ENCODE measurements at places on chromosomes 4 and X.

GRCh38 chr4:89757154-89757719 lies 79.7 kb downstream of the SNCA start:
- DNase-seq: no peak

GRCh38 chr4:158906073-158906472 lies 137.2 kb downstream of the FNIP2 start:
- DNase-seq: no peak

DNA sequence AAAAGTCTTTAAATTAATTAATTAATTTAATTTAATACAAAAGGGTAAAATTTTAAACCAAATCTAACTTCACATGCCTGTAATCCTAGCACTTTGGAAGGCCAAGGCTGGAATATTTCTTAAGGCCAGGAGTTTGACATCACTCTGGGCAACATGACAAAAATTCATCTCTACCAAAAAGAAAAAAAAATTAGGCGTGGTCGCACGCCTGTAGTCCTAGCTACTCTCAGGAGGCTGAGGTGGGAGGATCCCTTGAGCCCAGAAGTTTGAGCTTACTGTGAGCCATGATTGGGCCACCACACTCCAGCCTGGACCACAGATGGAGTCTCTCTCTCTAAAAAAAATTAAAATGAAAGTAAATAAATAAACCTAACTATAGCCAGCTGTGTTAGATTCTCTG lies 39.2 kb upstream of the ANTXR2 start:
- DNase-seq: no peak

DNA sequence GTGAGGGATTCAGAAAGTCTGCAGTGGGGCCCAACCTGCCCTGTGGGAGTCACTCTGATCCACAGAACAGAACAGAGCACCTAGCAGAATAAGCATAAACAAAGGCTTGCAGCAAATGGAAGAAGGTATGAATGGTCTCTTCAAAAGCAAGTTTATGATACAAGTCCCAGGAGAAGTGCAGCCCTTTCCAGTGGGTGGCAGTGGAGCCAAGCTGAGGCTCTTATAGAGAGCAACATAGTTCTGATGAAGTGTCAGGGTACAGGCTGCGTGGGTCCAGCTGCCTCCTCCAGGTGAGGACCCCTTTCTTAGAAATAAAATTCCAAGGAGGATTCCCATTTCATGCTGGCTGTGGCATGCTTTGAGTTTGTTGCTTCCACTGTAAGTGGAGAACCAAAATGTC lies 88.8 kb upstream of the PAK3 start:
- DNase-seq: no peak

DNA sequence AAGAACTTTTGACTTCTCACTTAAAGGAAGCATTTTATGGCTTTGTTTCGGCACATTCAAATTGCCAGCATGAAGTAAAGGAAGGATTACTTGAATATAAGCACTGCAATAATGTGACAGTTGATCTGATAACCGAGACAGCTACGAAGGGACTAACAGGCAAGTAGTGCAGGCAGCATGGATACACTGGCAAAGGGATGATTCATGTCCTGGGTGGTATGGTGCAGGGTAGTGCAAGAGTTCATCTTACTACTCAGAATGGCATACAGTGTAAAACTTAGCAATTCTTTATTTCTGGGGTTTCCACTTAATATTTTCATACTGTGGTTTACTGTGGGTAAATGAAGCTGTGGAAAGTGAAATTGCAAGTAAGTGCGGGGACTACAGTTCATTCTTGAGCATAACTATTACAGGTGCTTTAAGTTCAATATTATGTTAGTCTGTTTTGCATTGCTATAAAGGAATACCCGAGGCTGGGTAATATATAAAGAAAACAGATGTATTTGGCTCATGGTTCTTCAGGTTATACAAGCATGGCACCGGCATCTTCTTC lies 611.8 kb downstream of the SPOCK3 start:
- no peak for DNase-seq

DNA sequence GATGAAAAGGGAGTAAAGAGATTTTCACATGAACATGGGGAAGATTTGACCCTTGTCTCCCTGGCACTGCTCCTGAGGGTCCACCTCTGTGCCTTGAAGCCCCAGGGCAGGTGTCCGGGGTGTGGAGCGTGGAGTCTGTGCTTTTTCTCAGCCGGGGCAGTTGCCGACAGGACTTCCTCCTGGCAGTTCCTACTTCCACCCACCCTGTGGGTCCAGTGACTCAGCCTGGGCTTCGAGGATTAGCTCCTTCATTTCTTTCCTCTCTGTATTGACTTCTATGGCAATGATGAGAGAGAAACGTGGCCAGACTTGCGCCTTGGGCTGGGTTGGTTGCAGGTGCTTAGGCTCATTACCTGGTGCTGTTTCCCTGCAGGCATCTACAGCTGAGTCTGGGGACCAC lies 35.9 kb upstream of the CLCN4 start:
- DNase-seq: no peak

- no peak for DNase-seq
Observed at GRCh38 chrX:19886883-19887531, 393 bp downstream of the SH3KBP1 start.

DNA sequence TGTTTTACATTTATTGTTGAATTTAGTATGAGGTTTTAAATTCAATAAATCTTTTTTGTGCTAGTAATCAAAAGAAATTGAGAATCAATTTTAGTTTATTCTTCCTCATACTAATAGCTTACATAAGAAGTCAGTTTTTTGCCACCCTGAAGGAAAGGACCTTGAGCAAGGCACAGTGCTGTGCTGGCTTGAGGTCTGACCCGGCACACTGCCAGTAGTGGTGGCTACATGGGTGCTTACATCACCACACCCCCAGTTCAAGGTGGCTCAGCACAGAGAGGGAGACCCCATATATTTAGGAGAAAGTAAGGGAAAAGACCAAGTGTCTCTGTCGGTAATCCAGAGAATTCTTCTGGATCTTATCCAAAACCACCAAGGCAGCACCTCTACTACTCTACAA lies 86.0 kb upstream of the LANCL3 start:
- DNase-seq: no peak

DNA sequence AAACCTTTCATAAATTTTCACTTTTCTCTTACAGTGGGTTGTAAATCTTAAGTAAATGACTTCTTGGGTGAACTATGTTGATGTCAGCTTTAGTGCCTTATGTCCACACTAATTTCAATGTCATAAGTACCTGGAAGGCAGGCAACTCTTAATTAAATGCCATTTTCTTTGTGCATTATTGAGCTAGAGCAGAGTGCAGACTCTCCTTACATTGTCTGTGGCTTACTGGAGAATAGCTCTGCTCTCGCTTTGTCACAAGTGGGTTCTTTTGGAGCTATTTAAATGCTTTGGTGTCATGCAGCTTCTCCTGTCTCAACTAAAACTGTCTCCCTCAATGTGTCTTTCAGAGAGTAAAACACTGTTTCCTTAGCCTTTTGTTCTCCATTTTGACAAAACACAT lies 411.6 kb downstream of the STIM2 start:
- no peak for DNase-seq

DNA sequence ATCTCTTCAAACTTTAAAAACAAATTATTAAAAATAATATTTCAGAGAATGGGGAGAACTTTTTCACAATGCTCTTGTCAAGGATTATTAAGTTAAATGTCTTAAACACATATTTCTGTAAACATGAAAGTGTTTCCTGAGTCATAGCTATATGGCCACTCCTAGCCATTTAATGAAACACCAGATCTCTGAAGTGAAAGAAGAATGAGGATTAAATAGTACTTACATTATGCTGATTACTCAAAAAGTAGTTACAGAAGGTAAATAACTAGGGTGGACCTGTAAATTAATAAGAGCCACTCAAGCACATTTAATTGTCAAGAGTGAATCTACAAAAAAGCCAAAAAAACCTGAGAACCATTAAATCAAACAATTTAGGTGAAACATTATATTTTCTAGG lies 57.6 kb upstream of the GALNT7 start:
- no peak for DNase-seq

DNA sequence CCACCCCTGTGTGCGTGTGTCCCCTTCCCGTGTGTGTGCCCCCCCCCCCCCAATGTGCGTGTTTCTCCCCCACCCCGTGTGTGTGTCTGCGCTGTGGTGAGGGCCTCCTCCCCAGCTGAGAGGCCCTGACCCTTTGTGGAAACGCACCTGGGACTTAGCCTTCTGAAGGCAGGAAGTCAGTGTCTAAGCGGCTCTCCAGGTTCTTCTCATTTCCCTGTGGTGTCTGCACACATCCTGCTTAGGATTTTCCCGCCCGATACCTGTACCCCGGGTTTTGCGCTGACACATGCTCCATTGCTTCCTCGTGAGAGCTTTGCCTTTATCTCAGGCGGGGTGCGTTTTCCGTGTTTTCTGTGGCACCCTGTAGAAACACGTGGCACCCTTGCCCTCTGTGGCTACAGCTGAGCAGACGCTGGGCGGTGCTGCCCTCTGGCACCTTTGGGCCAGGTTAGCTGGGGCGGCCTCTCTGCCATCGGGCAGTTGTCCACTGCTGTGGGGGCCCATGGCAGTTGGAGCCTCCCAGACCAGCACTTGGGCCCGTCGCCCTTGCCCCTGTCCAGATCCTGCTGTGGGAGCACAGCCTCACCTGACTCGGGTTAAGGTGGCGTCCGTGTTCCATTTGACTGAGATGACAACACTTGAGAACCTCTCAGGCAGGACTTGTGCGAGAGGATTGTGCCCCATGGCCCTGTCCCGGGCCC lies 26.3 kb downstream of the MAEA start:
- DNase-seq: no peak

GRCh38 chr4:20305976-20306375 lies 54.3 kb downstream of the SLIT2 start:
- peak; percentile 7 for DNase-seq

DNA sequence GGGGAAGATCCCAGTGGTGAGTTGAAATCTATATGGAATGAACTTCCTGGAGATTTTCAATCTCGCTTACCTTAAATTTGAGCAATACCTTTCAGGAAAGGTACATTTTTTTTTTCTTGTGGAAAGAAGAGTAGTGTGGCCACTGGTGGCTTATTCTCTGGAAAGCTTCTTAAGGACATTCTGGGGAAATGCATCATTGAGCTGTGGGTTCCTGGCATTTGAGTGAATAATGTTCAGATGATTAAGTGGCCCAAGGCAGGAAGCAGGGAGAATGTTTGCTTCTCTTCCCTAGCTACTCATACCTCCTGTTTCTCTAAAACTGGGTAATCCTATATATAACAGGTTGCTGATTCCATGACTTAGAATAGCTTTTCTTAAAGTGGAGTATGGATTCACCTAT lies 31.8 kb downstream of the STAG2 start:
- DNase-seq: no peak

- no peak for DNase-seq
Observed at GRCh38 chr4:152352215-152352614, 183.7 kb downstream of the FBXW7 start.

DNA sequence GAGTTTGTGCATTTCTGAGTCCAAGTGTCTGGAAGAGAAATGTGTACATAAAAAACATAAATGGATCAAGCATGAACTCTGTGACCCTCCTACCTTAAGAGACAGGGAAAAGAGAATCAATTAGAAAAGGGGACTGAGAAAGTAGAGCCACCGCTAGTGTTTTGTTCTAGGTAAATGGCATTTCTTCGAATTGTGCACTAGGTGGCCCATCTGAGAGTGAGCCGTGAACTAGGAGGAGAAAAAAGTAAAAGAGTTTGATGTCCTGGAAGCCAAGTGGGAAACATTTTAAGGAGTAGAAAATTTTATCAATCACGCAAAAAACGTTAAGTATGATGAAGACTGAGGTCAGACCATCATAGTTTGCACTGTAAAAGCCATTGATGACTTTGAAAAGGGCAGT lies 55.1 kb downstream of the NAF1 start:
- DNase-seq: no peak

DNA sequence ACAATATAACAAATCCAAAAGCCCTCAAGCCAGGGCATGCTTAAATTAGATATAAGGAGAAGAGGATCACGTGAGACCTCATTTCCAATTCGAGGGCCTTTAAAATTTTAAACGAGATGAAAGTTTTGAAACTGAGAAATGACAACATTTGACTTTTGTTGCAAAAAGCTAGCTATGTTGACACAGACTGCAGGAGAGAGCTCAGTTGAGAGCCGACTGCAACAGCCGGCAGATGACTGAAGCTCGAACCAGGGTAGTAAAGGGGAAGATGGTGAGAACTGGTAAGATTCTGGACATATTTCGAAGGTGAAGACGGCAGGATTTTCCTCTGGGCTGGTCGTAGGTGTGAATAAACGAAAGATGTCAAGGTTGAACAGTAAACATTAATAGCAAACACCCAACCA lies 773 bp downstream of the PRMT9 start:
- no peak for DNase-seq

DNA sequence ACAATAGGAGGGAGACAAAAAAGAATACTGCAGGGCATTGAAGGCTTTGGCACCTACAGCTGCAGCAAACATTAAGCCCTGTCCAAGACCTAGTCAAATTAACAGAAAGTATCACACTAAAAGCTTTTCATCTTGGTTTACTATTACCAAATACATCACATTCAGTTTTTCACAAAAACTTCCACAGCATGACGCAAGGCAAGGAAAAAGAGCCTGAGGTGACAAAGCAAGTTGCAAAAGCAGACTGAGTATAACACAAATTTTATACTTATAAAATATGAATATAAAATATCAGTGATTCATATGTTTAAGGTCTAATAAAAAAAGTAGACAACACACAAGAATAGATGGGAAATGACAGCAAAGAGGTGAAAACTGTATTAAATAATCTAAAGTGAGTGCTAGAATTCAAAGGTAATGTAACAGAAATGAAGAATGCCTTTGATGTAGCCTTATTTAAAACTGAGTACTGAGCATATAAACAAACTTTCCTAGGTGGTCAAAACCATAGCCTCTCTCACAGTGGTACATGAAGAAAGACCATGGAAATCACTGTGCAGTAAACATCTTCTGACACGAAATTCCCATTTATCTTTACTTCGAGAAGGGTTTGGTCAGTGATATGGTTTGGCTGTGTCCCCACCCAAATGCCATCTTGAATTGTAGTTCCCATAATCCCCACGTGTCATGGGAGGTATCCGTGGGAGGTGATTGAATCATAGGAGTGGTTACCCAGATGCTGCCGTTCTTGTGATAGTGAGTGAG lies 27.7 kb upstream of the MAGEA11 start:
- DNase-seq: no peak

GRCh38 chr4:182023469-182023868 lies 219.7 kb upstream of the TENM3 start:
- no peak for DNase-seq

DNA sequence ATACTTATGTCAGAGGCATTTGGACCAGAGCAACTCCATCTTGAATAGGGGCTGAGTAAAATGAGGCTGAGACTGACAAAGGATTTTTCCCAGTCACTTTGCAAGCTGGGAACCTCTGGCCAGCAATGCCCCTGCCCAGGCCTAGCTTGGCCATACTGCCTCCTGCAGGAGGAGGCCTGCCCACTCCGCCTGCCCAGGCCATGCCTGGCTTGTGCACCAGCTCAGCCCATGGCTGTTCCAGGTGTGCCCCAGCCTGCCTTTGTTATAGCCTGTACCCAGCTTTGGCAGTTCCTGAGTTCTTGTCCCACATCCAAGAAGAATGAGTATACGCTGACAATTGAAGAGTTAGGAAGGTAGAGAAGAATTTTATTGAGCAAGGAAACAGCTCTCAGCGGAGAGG lies 176.1 kb downstream of the AASDH start:
- no peak for DNase-seq

GRCh38 chrX:39896951-39897740 lies 200.6 kb downstream of the BCOR start:
- peak; percentile 50 for DNase-seq

- DNase-seq: no peak
Observed at GRCh38 chr4:155025762-155026457, 182.5 kb upstream of the NPY2R start.

Data from NCI-H2227 treated with DMSO at 0.1 percent for 48 hours (cell line).